ENCODE measurements at places on chromosomes 7 and 10. TPM values are rescaled to one million over a fixed set of nuclear protein-coding genes. Genes with fewer than 3 reads are reported as not detected.

The GBX1 gene
- not detected for total RNA-seq

The EGFR gene
- 5.1 TPM for total RNA-seq

The ABCC2 gene
- 1.1 TPM for total RNA-seq

The CALML3 gene
- not detected for total RNA-seq

The CPA1 gene
- total RNA-seq = not detected

The GPR141 gene
- total RNA-seq = not detected

The SPDYE5 gene
- total RNA-seq = under 0.01 TPM

The ASB13 gene
- 6.6 TPM for total RNA-seq

The TMEM184A gene
- not detected for total RNA-seq

The MORN4 gene
- 3.9 TPM for total RNA-seq

The CLDN15 gene
- 3.3 TPM for total RNA-seq

The TDRD1 gene
- not detected for total RNA-seq

The TLX1 gene
- total RNA-seq = not detected

The GOLGA7B gene
- not detected for total RNA-seq

The CABCOCO1 gene
- total RNA-seq = 0.07 TPM

The SHH gene
- total RNA-seq = not detected

The CDK1 gene
- total RNA-seq = 155 TPM

The PTPN20 gene
- total RNA-seq = 0.57 TPM

The HOXA9 gene
- 27.9 TPM for total RNA-seq

The GRID1 gene
- not detected for total RNA-seq

The CH25H gene
- 0.57 TPM for total RNA-seq

The ZPBP gene
- not detected for total RNA-seq

The KLF6 gene
- total RNA-seq = 146 TPM

The ARHGEF35 gene
- 0.53 TPM for total RNA-seq

The PRKAR2B gene
- 122 TPM for total RNA-seq

The CYP2C19 gene
- not detected for total RNA-seq

The EN2 gene
- total RNA-seq = not detected

All from thoracic aorta endothelial cell (primary cell).